ENCODE measurements at places on chromosomes 12 and 14.

- DNase-seq = no peak
Measured at GRCh38 chr12:2161473-2161872, 108.7 kb downstream of the CACNA1C start.

- DNase-seq = no peak
Measured at GRCh38 chr12:132373901-132374611, 44.7 kb upstream of the GALNT9 start.

- peak; percentile 42 for DNase-seq
Measured at GRCh38 chr12:12024911-12025682, 45.6 kb upstream of the BCL2L14 start.

- no peak for DNase-seq
Measured at GRCh38 chr12:22231836-22232235, 102.7 kb downstream of the ST8SIA1 start.

DNA sequence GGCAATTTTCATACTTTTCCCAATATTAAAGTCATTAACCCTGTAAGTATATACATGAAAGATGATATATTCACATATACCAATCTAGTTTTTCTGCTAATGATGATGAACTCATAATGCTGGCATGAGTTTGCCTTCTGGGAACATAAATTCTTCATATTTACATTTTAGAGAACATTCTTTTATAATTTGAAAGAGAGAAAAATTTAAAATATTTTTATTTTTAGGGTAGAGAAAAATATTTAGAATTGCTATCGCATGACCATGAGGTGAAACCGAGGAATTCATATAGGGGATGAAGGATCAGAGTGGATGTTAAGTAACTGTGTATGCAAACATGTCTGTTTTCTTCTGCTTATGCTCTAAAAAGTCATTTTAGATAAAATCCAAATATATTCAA lies 825.3 kb upstream of the FLRT2 start:
- no peak for DNase-seq

DNA sequence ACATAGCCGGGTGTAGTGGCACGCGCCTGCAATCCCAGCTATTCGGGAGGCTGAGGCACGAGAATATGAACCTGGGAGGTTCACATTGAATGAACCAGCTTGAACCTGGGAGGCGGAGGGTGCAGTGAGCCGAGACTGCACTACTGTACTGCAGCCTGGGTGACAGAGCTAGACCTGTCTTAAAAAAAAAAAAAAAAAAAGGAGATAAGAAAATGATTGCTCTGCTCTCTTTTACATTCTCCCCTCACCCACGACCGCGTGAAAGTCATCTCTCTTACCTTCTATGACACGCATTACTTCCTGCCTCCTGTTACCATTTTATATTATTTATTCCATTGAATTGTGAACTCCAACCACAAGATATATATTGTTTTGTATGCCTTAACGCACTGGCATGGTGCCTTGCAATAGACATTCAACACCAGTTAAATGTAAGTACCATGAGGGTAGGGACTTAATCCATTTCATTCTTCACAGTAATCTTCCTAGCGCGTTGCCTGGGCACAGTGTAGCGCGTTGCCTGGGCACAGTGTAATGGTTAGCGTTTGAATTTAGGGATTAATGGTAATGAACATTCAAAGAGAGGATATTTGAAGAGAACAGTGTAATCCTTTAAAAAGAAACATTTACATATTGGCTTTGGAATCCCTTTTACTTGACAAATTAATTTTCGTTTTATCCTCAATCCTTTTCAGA lies 2.7 kb downstream of the RAP1B start:
- DNase-seq = peak; percentile 15

GRCh38 chr12:106387848-106388377 lies 30.4 kb downstream of the POLR3B start:
- no peak for DNase-seq

GRCh38 chr12:91846466-91847055 lies 299.1 kb downstream of the BTG1 start:
- DNase-seq = no peak

- no peak for DNase-seq
Measured at GRCh38 chr12:64890873-64891468, 66.5 kb downstream of the TBC1D30 start.

DNA sequence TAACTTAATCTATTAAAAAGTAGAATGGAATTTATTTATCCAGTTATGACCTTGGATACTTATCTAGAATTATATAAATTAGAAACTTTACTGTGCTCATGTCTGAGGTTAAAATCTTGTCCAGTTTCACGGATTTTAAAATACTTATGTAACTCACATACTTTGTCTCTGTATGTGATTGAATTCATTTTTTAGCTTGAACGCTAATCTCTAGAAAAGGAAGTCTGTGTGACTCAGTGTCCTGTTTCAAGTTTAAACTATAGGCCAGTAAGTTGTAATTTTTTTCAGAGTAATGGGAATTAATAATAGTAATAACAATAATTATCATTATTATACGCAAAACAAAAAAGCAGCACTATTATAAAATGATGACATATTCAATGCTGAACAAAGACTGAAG lies 168.6 kb downstream of the CPNE8 start:
- no peak for DNase-seq

- no peak for DNase-seq
Measured at GRCh38 chr12:4445156-4446101, at the start of gene FGF6. FGF6 (minus strand) TSS chr12:4445815; CDS start chr12:4445570, 245 bp downstream.

DNA sequence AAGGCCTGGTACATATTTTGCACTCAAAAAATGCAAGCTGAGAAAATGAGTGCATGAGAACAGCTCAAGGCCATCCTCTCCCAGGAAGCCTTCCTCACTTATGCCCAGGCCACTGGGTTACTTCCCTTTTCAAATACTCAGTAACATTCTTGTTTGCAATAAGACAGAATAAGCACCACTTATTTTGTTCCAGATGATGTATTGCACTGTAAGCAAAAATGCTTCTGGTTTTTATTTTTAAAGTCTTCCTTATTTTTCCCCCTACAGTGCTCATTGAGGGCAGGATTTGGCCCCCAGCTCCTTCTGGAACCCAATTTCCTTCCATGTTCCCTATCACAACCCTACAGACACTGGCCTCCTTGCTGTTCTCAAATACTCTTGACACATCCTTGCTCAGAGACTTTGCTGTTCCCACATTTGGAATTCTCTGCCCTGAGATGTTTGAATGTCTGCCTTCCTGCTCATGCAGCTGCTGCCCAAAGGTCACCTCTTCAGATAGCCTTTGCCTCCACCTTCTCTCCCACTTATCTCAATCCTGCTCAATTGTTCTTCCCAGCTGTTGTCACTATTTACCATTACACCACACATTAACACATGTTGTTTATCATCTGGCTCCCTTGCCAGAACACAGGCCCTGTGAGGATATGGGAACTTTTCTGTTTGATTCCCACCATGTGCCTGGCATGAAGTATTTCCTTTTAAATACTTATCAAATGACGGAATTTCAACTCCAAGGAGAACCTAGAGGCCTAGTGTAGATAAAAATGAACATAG lies 49.9 kb downstream of the IFNG start:
- no peak for DNase-seq

- no peak for DNase-seq
Measured at GRCh38 chr14:73467377-73467776, 9.0 kb upstream of the NUMB start.

DNA sequence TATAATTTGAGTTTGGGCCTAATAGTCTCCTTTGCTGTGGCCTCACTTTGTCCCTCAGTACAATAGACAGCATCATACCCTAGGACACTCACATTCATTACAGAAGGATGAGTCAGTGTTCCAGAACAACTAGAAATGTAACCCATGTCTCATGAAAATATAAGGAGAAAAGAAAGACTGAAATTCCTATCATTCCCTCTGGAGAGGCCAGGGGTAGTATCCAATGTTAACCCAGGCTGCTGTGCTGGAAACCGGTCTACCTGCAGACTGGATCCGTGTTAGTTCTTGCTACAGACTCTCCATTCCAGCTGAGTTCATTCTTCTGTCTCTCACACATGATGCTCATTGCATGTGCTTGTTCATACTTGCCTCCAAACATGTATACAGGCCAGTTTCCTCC lies 75.8 kb upstream of the HOXC13 start:
- no peak for DNase-seq

GRCh38 chr12:2648406-2648805 lies 146.4 kb upstream of the FKBP4 start:
- no peak for DNase-seq

- no peak for DNase-seq
Measured at GRCh38 chr12:76880519-76881023, 1.8 kb upstream of the CSRP2 start.

- no peak for DNase-seq
Measured at GRCh38 chr14:85198001-85198400, 331.9 kb upstream of the FLRT2 start.

Data from stimulated activated CD4-positive, alpha-beta T cell treated with anti-CD3 and anti-CD28 coated beads, Interleukin-12 subunit alpha, Interleukin-12 subunit beta, amount 100 ng/mL, for 24 hours (primary cell).